A172 (cell line): ENCODE measurements at places on chromosomes 5 and 9. TPM values are rescaled to one million over a fixed set of nuclear protein-coding genes. Genes with fewer than 3 reads are reported as not detected.

TBCA gene
- total RNA-seq: 310 and 576 TPM in 2 replicates

- no peak for DNase-seq
Measured at GRCh38 chr5:147321569-147321968, 86.7 kb downstream of the STK32A start.

DNA sequence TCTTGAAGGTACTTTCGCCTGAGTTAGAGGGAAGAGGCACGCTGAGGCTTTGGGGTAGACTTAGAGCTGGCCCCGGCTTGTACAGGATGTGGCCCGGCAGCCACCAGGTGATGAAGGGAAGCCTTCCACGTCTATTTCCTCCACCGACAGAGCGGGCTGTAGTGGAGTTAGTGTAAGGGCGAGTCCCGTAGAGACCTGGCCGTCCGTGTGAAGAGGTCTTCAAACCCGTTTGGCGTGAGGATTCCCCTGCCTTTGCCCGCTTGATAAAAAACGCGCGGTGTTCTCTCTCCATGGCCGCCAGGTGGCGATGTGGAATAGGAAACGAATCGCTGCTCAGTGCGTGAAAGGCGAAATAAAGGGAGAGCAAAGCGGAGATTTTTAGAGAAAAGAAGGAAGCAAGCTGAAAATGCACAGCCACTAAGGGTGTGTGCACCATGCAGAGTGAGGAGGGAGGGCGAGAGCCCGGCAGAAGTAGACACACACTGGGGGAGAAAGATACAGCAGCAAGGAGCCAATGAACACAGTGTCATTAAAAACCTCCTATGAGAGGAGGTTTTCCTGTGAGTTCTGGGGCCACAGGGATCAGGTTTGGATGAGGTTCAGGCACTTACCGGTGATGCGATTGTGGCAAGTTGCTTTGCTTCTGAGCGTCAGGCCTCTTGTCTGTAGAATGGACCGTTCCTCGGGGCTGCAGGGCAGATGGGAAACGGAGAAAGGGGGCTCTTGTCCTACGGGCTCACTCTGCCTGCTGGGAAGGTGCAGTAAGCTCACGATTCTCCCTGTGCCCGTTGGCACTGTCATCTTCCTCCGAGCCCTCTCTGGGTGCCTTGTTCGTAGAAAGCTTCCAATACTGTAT lies 34.2 kb downstream of the STC2 start:
- peak; percentile 66 for DNase-seq

SYK gene
- total RNA-seq: not detected in 2 replicates

NDUFB6 gene
- 119 and 135 TPM in 2 replicates for total RNA-seq

DNA sequence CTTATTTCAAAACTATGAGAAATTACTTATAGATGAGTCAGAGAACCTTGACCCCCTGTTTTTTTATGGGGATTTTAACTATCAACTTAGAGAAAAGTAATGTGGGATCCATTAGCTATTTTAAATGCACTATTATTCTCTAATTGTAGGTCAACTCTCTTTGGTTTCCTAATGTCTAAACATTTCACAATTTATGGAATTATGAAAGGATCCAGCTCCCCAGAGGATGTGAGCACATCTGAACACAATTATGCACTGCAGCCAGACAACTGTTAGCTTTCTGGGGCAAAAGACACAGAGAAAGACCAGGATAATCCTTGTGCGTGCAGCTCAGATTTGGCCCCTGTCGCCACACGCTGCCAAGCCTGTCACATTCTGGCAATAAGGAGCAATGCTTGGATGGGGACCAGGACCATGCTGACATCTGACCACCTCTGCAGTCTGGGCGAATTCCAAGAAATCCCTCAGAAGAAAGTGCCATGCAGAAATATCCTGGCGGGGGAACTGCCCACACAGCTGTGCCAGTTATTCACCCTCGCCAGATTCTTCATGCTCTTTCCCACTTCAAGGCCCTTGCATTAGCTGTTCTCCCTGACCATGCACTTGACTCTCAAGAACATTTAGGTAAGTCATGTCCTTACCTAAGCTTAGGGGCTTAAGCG lies 22.2 kb upstream of the CMBL start:
- no peak for DNase-seq

SPINK4 gene
- not detected in 2 replicates for total RNA-seq

- DNase-seq: no peak
Measured at GRCh38 chr5:2157372-2157771, 274.6 kb upstream of the IRX4 start.

- DNase-seq: no peak
Measured at GRCh38 chr9:87613265-87614111, 112.4 kb upstream of the CTSL start.

NUTM2F gene
- total RNA-seq: not detected in 2 replicates

- no peak for DNase-seq
Measured at GRCh38 chr9:102072059-102072764, 333.8 kb upstream of the GRIN3A start.

- DNase-seq: peak; percentile 73
Measured at GRCh38 chr5:34709861-34710673, 53.9 kb downstream of the RAI14 start.

DNA sequence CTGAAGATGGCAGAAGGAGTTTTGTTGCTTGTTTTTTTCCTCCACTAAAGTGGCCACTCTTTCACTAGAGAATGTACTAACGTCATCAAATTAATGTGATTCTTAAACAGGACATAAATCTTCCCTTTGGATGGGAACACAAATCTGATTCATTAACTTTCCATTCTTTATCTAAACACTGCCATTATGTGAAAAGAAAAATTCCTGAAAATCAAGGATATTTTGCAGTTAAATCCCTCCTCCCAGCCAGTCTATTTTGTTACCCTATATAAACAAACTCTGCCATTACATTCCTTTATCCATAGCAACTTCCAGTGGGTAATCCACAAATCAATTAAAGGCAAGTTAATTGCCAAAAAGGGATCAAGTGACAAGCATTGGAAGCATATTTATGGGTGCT lies 546.5 kb downstream of the PDE4D start:
- no peak for DNase-seq

TMEM232 gene
- total RNA-seq: 0.14 and 1.5 TPM in 2 replicates

DNA sequence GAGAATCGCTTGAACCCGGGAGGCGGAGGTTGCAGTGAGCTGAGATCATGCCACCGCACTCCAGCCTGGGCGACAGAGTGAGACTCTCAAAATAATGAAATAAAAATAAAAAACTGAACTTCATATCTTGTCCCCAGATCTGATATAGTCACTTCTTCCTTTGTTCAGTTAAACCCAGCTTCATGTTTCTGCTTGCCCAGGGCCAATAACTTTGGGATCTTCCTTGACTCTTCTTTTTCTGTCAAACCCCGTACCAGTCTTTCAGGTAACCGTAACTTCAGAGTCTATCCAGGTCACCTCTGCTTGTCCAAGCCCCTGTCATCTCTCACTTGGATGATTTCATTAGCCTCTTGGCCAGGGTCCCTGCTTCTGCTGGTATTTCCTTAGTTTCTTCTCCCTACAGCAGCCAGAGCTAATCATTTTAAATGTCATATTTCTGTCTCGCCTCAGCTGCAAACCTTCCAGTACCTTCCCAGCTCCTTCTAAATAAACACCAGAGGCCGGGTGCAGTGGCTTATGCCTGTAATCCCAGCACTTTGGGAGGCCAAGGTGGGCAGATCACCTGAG lies 19.7 kb upstream of the ABL1 start:
- no peak for DNase-seq

- no peak for DNase-seq
Measured at GRCh38 chr9:91191411-91192380, 170.0 kb downstream of the AUH start.

PCDHB9 gene
- total RNA-seq: 11.1 and 11.2 TPM in 2 replicates

TRPM3 gene
- 0.09 and 0.57 TPM in 2 replicates for total RNA-seq

DBH gene
- total RNA-seq: 0.02 TPM in 1 of 2 replicates, not detected in the other

GRCh38 chr9:102728946-102729345 lies 266.2 kb upstream of the CYLC2 start:
- DNase-seq: no peak

CDO1 gene
- total RNA-seq: not detected in 2 replicates

GRCh38 chr5:119452060-119452372 lies 281 bp upstream of the HSD17B4 start:
- DNase-seq: no peak

DNA sequence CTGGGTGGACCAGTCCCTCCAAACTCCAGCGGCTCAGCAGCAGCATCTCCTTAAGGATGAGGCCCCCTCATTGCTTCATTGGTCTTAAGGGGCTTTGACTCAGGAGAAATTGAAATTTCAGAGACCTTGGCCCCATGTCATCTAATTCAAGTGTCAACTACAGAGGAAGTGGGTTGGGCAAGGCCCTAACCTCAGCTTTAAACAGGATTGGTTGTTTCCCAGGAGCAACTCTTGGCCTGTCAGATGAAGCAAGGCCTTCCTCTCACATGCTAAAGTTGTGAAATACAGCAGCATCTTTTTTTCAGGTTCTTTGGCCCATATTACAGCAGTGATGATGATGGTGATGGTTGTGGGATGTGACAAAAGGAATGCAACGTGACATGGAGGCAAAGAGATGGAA lies 348.3 kb downstream of the ICE1 start:
- DNase-seq: no peak

DNA sequence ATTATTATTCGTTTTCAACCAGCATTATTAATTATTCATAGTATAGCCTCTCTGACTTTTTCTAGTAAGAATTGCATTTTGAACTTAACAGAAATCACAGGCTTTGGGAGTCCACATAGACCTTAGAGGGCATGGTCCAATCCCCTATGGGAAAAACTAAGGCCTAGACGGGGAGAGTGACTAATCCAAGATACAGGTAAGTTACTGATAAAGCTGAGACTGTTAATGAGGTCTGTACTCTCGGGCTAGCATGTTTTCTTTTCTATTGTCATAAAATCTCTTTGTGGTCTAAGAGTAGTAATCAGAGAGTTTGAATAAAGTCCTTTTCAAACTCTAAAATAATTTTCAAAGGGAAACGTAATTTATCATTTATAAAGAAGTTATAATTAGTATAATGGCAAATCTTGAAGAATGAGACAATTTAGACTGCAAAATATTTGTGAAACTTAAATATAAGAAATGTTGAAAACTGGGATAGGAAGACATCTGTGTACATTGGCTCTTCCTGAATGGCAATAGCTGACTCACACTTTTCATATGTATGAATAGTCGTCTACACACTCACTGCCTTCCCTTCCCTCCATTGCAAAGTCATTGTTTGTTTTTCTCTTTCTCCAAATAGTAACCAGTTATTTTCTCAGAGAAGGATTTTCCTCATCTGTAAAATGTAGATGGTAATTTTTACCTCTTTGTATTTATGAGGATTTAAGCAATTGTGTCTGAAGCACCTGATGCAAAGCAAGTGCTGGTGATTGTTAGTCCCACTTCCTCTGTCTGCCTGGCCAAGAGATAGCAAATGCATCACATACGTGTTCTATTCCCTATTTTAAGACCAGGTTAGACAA lies 207.9 kb upstream of the CD180 start:
- DNase-seq: peak; percentile 36

DNA sequence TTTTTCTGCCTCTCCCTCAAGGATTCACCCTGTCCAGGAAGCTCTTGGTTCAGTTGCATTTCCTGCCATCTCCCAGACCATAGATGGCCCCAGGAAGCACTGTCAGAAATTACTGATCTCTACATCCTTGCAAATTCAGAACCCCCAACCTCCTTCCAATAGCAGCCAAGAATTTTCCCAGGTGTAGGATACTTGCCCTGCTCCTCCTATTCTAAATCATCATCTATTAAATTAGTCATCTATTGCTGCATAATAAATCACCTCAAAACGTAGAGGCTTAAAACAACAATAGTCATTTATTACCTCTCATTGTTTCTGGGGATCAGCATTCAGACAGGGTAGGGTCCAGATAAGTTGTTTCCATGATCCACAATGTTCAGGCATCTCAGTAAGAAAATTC lies 26.1 kb upstream of the ADRA1B start:
- DNase-seq: no peak

TCF7 gene
- 3.8 and 4.8 TPM in 2 replicates for total RNA-seq

DNA sequence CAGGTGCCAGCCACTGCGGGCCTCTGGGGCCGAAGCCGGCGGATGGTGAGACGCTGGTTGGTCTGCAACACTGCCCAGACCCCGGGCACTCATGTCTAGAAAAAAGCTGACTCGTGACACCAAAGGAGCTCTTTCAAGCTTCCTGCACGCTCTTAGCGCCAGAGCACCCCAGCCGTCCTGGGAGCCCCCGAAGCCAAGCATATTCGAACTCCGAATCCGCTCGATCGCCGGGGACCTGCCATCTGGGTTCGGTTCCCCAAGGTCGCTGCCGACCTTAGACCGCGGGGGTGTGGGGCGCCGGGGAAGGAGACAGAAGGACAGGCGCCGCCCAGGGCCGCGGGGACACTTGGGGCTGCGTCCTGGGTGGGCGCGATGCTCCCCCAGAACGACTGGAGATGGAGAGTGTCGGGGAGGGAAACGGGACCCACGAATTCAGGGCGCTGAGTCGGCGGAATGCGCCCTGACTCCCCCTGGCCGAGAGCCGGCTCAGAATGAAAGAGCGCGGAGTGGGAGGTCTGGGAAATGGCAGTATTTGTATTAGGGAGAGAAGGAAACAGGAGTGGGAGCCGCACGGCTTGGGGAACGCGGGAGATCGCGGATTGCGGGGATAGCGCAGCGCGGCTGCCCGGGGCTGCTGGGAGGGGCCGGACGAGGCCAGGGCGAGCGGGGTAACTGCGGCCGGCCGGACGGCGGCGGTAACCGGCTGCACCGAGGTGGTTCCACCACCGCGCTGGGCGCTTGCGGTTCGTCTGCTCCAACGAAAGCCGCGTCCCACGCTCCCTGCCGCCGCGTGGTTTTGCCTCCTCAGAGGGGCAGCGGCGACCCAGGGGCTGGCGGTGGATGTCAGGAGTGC lies 20.1 kb upstream of the MARCHF6 start:
- DNase-seq: no peak

GRCh38 chr5:167713896-167714295 lies 577.5 kb upstream of the WWC1 start:
- DNase-seq: no peak

DNA sequence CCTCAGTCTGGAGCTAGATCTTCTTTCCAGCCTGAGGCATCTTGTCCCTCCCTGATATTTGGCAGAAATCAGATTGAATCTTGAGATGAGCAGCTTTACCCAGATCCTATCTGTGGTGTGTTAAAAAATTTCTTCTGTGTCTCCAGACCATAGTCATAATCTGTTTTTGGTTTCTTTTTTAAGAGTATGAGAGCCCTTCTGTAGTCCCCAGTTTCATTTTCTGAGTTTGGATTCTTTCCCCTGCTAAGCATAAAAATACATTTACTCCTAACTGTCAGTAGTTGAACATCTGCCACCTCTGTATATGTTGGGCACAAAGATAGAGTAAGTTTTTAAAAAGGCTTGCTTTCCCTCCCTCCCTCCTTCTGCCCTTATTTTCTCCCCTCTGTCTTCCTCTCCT lies 137.7 kb downstream of the CNTLN start:
- no peak for DNase-seq

GRCh38 chr5:102537011-102537410 lies 38.2 kb upstream of the SLCO6A1 start:
- DNase-seq: no peak

SCAI gene
- 6.4 and 10.1 TPM in 2 replicates for total RNA-seq
